Activated CD8-positive, alpha-beta memory T cell treated with anti-CD3 and anti-CD28 coated beads for 4 hours (primary cell): ENCODE measurements at places on chromosomes 7 and 10.

DNA sequence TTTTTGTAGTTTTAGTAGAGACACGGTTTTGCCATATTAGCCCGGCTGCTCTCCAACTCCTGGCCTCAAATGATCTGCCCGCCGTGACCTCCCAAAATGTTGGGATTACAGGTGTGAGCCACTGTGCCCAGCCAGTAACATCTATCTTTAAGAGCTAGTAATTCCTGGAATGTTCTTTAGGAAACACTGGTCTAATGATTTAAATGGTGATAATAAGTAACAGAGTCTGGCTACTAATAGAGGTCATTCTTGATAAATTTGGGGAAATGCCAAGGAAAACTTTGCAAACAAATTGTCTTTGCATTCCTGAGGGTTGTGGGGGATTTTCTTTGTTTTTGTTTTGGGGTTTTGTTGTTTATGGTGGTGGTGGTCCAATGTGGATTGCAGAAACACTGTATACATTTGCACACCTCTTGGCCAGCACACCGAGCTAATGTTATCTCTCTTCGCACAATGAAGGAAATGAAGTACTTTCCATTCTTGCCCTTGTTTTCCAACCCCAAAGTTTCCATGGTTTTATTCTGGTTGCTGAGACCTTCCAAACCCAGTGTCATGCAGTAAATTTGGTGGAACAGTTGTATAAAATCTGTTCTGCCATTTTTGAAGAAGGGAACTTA, 51.3 kb upstream of the WIPF3 start:
- DNase-seq = no peak

- no peak for DNase-seq
Measured at GRCh38 chr10:133276435-133277201, at the start of gene ADAM8. ADAM8 (minus strand) TSS chr10:133276868; CDS start chr10:133276817, 51 bp downstream.

DNA sequence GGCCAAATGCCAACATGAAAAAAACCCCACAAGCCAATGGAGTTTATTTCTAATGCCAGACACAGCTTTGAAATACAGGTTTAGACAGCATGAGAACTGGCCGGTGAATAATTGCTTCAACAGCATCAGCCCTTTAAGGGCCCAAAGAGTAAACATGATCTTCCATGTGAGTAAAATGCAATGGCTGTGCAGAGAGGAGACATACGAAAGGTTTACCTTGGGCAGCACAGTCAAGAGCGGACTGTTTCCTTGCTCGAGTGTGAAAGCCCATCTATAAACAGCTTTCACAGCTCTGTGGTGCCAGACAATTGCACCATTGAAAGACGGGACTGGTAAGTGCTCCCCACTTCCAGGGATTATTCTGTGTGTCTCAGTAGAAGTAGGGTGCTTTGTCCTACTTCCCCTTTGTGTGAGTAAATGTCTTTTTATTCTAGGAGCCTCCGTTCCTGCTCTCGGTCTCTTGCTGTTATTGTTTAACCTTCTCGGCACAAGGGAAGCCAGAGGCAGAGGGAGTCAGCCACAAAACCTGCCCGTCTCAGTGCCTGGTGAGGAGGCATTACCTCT, 77.8 kb upstream of the KAT6B start:
- DNase-seq = no peak

- DNase-seq = no peak
Measured at GRCh38 chr10:61175316-61175715, 231.3 kb upstream of the RHOBTB1 start.

GRCh38 chr7:46633630-46634240, 712.7 kb upstream of the IGFBP3 start:
- DNase-seq = no peak

DNA sequence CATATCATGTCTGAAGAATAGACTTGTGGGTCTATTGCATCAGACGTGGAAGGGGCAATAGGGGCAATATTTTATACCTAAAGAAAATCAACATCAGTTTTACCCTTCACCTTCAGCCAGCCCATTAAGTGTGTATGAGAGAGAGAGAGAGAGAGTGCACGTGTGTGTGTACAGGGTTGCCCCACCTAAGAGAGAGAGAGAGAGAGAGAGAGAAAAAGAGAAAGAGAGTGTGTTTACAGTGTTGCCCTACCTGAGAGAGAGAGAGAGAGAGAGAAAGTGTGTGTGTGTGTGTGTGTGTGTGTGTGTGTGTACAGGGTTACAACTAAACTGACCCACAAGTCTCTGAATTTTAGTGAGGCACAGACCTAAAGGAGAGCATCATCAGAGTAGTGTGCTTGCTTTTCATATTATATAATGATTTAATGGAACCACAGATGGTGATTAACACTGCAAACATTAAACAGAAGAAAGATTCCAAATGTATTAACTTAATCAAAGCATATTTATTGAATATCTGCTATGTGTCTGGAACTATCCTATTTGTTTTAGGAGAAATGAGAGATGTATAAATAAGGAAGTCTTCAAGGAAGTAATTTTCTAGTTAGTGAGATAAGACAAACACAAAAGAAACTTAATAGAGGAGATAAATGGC, 66.8 kb downstream of the CD36 start:
- no peak for DNase-seq

DNA sequence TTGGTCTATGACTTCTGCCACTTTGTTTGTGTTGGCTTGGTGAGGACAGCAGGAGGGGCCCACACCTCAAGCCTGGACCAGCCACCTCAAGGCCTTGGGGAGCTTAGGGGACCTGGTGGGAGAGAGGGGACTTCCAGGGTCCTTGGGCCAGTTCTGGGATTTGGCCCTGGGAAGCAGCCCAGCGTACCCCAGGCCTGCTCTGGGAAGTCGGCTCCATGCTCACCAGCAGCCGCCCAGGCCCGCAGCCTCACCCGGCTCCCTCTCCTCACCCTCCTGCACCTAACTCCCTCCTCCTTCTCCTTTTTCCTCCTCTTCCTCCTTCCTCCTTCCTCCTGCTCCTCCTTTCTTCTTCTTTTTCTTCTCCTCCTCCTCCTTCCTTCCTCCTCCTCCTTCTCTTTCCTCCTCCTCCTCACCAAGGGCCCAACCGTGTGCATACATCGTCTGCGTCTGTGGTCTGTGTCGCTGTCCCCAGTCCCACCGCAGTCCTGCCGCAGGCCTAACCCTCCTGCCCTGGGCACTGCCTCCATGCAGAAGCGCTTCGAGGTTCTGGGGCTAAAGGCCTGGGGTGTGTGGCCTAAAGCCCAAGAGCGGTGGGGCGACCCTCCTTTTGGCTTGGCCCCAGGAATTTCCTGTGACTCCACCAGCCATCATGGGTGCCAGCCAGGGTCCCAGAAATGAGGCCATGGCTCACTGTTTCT, 5.3 kb downstream of the EN2 start:
- DNase-seq = no peak
